ENCODE measurements at places on chromosomes 3 and 15.

DNA sequence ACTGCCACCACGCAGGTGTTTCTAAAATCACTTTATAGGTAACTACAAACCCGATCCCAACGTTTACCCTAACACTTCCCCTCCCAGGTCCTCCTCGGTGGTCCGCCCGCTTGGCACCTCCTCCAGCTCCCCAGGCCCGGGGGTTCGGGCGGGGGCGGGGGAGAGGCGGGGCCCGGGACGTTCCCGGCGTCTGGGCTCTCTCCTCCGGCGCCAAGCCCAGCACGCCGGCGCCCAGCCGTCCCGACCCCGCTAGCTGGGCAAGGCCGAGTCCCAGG lies 562 bp downstream of the CGGBP1 start:
- no peak for DNase-seq

DNA sequence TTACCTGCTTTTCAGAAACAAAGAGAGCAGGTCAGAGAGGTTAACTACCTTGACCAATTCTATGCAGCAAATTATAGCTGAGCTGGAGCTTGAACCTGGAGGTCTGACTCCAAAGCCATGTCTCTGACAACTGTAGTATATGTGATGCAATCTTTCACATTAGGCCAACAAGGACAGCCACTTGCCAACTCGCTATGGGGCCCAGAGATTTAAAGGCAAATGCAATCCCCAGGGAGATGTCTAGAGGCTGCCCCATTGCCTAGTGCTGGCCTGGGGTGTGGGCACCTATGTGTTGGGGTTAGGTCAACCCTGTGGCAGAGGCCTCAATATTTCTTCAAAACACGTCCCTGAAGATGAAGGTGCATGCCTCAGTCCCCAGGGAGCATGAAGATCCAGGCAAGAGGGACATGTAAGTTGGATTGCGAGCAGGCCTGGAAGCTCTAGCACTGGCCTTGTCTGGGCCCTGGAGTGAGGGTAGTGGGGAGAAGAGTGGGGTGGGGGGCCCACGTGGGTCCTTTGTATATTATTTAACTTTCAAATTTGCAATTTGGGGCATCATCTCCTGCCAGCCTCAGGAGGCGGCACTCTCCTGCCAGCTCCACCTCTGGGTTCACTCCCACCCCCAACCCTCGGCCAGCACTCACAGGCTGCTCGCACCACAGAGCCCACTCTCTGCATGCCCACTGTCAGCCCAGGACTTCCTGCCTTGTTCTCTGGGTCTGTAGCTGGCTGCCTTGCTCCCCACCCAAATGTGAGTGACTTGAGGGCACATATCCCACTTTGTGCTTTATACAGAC lies 64.3 kb downstream of the SLC12A8 start:
- DNase-seq = no peak

DNA sequence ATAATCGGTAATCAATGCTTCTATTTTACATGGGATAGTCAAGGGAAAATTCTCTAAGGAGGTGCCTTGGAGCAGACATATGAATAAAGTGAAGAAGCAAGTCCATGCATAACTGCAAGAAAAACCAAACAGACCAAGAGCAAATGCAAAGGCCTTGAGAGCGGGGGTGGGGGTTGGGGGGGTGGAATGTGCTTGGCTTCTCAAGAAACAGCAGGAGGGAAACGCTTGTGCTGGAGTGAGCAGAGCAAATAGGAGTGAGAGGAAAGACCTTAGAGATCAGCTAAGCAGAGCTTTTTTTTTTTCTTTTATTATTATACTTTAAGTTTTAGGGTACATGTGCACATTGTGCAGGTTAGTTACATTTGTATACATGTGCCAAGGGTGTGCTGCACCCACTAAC lies 260.8 kb downstream of the ARPP21 start:
- DNase-seq = no peak

DNA sequence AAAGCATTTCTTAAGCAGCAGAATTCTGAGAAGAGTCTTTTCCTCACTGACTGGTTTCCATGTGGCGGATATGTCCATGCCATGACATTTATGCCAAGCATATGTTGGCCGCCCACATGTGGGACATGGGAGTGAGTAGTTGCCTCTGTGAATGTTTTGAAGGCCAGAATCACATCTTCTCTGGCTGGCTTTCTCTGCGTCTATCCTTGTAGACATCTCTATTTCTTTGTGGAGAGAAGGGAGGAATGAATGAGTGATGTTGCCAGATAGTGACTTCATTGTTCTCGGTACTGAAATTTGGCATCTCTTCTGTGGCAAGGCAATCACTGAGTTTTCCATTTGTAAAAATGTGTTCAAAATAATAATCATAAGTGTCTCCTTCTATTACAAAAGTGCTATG lies 316.0 kb downstream of the CLSTN2 start:
- DNase-seq = no peak

DNA sequence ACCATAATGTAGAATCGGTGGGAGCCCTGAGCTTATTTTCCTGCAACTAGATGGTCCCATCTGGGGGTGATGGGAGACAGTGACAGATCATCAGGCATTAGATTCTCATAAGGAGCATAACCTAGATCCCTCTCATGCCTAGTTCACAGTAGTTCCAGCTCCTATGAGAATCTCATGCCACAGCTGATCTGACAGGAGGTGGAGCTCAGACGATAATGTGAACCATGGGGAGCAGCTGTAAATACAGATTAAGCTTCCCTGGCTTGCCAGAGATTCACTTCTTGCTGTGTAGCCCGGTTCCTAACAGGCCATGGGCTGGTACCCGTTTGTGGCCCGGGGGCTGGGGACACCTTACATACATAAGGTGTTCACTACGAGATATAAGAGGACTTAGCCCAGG lies 67.5 kb upstream of the LRRFIP2 start:
- no peak for DNase-seq

- DNase-seq = no peak
These were observed 140.5 kb downstream of the FNDC3B start for GRCh38 chr3:172179680-172180399.

GRCh38 chr3:3560591-3561311 lies 238.5 kb upstream of the LRRN1 start:
- DNase-seq = no peak

DNA sequence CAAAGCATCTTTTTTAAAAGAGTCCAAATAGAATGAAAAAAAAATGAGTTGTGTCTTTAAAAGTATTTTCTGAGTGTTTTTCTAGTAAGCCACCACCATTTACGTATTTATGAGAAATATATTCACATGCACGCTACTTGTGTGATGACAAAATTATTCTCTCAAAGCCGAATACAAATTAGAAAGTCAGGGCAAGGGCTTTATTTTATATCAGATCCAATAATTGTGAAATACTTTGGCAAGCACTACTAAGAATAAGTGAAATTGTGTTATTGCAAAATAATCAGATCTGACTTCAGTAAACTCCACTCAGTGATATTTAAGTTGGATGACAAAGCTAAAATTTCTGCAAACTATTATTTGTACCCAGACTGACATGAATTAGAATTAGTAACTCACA lies 589.3 kb upstream of the KCNMB2 start:
- no peak for DNase-seq

Measured in COR-L47 (cell line).